ENCODE measurements at places on chromosomes 2 and 18.

DNA sequence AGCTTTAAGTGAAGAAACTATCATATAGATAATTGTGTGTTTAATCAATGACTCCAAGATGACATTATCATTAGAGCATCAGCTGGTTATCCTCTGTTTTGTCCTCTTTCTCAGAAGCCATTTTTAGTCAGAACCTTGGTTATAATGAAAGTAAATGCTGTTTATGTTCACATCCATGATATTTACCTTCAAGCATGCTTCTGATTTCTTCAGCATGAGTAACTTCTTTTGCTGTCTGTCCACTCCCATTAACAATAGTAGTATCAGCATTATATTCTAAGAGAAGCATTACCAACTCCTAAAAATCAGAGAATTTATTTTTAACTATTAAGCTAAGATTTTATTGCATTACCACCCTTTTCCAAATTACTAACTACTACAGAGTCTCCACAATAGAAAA, 56.3 kb downstream of the OSBPL1A start:
- DNase-seq, result no peak

- DNase-seq, result no peak
Measured at GRCh38 chr2:240431661-240432424, 3.6 kb upstream of the GPC1 start.

GRCh38 chr2:6664332-6665061, 201.2 kb downstream of the CMPK2 start:
- DNase-seq, result no peak

DNA sequence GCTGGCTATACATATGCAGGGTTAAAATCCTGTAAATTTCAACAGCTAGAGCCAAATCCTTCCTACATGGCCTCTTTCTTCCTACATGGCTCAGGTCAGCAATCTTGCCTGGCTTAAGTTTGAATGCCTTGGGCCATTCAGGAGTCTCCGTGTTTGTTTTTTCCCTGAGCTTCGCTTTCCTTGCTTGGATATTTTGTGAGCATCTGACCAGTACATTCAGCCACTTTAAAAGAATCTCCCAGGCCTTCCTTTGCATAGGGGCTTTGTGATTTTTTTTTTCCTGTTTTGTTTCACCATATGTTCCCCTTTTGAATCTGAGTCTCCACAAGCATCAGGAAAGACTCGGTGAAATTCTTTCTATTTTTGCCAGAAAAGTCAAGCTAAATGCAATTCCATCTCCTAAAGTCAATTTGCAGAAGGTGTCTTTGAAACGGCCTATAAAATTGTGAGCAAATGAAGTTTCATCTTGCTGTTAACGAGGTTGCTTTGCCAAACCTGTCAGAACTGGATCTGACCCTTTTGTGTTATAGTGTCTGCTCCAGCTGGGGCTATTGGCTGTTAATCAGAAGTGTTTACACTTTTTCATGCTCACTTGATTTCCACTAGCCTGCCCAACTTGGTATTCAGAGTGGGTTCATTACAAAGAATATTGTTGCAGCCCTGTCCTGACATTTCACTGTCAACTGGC, 256.9 kb downstream of the DCC start:
- no peak for DNase-seq

DNA sequence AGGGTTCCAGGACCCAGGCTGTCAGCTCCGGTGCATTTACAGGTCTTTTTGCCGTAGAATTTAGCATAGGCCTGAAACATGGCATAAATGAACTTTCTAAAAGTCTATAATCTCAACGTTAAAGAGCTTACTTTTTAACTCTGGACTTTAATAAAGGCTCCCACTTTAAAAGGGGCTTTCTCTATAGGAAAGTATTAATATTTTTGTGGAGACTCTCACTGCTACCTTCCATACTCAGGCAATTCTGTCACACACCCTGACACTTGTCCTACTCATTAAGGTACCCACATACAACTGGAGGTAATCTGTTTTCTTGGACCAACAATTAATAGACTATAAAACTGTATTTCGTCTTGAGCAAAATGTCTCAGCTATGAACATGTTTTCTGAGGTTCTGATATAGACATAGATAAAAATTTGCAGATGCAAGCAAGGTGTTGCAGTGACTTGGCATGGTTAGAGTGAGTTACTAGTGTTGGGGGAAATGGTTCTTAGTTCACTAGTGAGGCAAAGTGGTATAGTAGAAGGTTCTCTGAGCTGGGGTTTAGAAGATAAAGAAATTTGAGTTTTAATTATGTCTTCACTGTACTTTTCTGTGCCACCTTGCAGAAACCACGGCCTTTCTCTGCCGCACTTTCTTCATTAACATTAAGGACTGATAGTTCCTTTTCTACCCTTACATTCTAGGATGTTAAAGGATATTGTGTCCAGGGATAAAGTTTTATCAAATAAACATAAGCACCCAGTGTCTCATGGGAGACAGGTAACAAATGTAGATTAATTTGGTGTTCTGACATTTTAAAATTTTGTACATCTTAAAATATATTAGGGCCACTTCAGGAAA, 10.8 kb upstream of the NR4A2 start:
- DNase-seq, result no peak

DNA sequence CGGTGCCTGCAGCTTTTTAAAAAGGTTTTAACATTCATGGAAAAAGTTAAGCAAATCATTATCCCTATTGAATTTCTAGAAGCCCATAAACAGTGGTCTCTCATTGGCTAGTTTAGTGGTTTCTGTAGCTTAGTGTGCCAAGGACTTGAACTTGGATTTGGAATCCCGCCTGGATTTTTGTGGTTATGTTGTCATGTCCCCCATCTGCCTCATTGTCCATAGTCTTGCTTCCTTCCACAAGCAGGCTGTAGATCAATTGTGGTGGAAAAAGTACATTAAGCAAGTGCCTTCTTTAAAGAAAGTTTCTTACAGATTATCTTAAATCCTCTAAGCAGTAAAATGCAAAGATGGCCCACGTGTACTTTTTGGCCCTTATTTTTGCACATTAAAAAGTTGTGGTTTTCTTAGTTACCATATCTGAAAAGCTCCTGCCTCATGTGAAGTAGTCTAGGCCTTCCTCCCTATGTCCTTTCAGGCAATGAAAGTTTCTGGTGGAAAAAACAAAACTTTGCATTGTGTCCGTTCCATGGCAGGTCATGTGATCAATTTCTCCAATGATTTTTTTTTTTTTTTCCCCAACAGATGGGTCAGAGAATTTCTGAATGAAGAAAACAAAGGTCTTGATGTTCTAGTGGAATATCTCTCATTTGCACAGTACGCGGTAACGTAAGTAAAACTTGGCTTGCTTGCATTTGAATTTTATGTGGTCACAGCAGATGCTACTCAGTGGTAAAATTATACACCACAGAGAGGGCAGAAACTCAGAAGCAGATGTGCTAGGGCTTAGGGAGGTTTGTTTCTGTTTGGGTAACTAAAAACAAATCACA, 158.9 kb downstream of the PRPF40A start:
- no peak for DNase-seq

- DNase-seq, result no peak
Measured at GRCh38 chr2:30231996-30232800, 864 bp downstream of the LBH start.

DNA sequence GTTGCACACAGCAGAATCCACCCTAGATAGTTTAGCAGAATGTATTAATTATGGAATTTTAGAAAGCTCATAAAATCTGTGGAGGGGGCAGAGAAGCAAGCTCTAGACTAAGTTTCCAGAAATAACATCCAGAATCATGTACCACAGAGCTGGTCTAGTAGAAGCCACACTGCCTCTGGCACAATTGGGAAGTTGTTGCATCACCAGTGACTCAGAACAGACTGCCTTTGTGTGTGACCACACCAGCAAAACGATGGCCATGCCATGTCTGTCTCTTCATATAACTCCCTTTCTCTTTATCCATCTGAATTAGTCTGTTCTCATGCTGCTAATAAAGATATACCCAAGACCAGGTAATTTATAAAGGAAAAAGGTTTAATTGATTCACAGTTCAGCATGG, 158.9 kb downstream of the CCDC148 start:
- DNase-seq, result no peak

DNA sequence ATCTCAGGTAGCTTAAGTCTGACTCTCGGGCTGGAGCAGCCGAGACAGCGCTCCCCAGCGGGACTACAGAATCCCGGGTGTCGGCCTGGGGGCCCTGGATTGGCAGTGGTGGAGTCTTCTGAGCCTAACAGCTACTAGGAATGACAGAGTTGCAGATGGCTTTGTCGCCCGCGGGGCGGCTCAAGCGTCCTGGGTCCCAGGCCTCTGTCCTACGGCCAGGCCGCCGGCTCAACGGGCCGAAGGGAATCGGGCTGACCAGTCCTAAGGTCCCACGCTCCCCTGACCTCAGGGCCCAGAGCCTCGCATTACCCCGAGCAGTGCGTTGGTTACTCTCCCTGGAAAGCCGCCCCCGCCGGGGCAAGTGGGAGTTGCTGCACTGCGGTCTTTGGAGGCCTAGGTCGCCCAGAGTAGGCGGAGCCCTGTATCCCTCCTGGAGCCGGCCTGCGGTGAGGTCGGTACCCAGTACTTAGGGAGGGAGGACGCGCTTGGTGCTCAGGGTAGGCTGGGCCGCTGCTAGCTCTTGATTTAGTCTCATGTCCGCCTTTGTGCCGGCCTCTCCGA, 8.8 kb downstream of the SIX2 start:
- no peak for DNase-seq

DNA sequence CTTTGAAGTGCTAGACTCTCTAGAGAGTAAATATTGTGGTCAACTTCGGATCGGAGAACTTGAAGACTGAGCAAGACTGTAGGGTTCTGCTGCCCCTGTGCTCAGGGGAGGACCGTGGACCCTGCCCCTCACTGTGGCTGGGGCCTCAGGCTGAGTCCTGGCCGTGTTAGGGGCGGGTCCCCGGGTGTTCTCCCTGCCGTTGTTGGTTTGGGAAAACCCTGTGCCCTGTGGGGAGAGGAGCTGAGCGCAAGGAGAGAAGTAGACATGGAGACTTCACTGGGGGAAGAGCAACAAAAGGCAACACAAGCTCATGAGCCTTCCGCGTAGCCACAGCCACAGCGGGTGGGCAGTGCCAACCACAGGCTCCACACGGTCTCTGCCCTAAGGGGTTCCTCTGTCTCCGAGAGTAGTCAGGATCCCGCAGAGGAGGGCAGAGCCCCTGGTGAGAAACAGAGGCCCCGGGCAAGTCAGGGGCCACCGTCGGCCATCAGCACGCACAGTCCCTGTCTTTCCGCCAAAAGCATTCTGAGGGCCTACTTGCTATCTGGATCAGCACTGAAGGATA, 53.1 kb downstream of the NTSR2 start:
- no peak for DNase-seq

Measured in stimulated activated CD4-positive, alpha-beta T cell treated with anti-CD3 and anti-CD28 coated beads, Interleukin-12 subunit alpha, Interleukin-12 subunit beta, amount 100 ng/mL, for 24 hours (primary cell).